HFF-Myc (cell line): ENCODE measurements at places on chromosomes 12 and 14.

DNA sequence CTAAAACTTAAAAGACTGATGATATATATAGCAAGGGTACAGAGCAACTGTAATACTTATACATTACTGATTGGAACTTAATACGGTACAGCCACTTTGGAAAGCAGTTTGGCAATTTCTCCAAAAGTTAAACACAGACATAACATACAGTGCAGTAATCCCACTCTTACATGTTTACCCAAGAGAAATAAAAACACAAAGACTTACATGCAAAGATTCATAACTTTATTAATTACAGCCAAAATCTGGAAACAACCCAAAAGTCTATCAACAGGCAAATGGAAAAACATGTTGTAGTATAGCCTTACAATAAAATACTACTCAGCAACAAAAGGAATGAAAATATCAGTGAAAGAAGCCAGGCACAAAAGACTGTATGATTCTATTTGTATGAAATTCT is 84.6 kb downstream of the GARIN6 start:
- DNase-seq, result no peak

DNA sequence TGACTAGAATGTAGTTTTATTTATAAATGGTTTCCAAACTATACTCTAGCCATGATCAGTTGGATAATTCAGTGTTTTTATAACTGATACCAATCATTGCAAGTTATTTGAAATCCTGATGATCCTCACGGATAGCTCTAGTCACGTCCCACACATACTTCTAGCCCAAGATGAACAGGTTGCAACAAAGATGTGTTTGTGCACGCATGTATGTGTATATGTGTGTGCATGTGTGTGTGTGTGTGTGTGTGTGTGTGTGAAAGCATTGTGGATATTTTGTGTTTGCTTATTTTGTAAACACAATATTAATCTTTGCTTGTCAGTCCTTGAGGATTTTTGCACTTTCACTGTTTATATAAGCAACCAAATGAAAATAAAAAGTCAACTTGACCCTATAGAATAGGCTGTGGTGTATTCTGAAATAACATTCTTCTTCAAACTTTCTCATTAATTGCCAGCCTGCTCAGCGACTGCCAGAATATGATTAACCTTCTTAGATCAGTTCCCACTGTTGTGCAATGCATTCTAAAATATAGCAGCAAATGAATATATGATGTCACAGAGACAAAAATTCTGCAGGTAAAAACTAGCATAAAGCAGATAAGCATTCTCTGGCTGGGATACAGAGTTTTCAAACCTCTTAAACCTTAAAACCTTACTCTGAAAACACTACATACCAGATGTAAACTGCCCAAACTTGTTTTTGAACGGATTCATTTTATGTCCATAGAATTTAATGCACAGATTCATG is 48.8 kb upstream of the HIF1A start:
- no peak for DNase-seq

GRCh38 chr14:90632451-90632850 is 183.8 kb downstream of the TTC7B start:
- no peak for DNase-seq

- no peak for DNase-seq
Observed at GRCh38 chr12:122174155-122174845, at the start of gene IL31. TSS of gene IL31 (minus strand) at chr12:122174221. CDS start at chr12:122174172, 49 bp downstream.

DNA sequence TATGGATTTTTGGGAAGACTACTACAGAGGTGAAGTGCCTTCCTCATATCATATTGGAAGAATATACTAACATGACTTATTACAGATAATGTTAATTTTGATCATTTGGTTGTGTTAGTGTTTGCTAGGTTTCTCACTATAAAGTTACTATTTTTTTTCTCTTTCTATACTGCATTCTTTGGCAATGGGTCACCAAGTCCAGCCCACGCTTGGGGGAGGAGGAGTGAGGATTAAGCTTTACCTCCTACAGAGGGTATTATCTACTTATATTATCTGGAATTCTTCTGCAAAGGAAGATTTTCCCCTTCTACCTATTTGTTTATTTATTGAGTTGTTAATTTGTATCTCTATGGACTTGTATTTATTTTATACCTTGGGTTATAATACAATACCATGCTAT is 31.5 kb downstream of the SCN8A start:
- DNase-seq, result no peak

DNA sequence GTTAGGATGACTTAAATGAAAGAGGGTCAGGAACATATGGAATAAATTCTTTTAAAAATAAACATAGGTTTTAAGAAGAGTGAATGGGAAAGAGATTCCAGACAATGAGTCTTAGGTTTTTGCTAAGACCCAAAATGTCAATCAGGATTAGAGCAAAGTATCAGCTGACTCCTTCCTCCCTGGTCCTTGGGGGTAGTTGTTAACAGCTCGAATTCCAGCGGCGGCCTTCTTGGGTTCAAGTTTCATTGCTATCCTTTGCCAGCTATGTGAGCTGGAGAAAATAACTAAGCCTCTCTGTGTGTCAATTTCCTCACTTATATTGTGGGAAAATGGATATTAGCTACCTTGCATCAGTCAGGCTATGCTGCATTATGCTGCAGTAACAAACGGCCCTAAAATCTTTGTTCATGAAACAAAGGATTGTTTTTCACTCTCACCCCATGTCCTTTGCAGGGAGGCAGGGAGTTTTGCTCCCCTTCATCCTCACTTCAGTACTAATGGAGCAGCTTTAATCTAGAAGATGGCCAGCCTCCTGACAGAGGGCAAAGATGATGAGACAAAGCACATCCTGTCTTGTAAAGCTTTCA is 83.8 kb upstream of the RFLNA start:
- no peak for DNase-seq
